ENCODE measurements at places on chromosomes 2 and 18. TPM values are rescaled to one million over a fixed set of nuclear protein-coding genes. Genes with fewer than 3 reads are reported as not detected.

LYPD1 gene
- polyA plus RNA-seq: not detected

B4GALT6 gene
- not detected for polyA plus RNA-seq

CHST10 gene
- polyA plus RNA-seq: 3.9 TPM

HK2 gene
- polyA plus RNA-seq: 3.1 TPM

RUFY4 gene
- not detected for polyA plus RNA-seq

SLC39A10 gene
- 19.1 TPM for polyA plus RNA-seq

AQP12B gene
- polyA plus RNA-seq: not detected

APLF gene
- polyA plus RNA-seq: 2.8 TPM

GATA6 gene
- not detected for polyA plus RNA-seq

PLA2R1 gene
- polyA plus RNA-seq: not detected

SPHKAP gene
- polyA plus RNA-seq: not detected

NAT8 gene
- not detected for polyA plus RNA-seq

NFATC1 gene
- 55.2 TPM for polyA plus RNA-seq

- no peak overlapping the region for H3K4me3 ChIP-seq
- no peak for DNase-seq
Measured at GRCh38 chr2:19929226-19929625, 27.4 kb upstream of the TTC32 start.

DNA sequence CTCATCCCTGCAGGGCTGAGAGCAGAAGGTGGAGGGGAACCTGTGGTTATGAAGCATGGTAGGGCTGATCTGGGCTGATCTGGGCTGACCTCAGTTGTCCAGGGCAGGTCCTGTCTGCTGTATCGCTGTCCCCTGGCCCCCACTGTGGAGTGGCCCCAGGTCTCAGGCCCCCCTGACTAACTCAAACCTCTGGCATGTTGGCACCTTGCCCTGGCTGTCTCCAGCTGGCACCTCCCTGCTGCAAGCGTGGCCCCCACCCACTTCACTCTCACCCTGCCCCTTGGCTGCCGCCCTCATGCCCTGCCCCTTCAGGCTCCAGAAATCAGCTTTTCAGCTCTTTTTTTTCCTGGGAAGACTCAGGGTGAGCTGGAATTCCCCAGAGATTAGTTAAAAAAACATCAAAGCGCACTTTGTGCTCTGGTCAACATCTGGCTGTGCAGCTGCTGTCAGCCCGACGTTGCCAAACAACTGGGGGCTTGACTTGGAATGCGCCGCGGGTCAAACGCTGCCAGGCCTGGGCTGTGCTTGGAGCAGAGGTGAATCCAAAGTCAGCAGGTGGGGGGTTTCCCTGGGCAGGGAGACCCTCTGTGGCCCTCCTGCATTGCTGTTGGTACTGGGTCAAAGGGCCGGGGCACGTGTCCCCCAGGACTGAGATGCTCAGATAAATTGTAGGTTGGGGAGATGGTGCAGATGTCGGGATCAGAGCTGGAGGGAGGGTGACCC is 173.8 kb upstream of the HDAC4 start:
- H3K27ac ChIP-seq: no peak overlapping the region
- H3K4me3 ChIP-seq: no peak overlapping the region
- no peaks in the 10 kb centered on the region for H3K36me3 ChIP-seq
- no peak for DNase-seq
- H3K4me1 ChIP-seq: no peaks in the 10 kb centered on the region

DNA sequence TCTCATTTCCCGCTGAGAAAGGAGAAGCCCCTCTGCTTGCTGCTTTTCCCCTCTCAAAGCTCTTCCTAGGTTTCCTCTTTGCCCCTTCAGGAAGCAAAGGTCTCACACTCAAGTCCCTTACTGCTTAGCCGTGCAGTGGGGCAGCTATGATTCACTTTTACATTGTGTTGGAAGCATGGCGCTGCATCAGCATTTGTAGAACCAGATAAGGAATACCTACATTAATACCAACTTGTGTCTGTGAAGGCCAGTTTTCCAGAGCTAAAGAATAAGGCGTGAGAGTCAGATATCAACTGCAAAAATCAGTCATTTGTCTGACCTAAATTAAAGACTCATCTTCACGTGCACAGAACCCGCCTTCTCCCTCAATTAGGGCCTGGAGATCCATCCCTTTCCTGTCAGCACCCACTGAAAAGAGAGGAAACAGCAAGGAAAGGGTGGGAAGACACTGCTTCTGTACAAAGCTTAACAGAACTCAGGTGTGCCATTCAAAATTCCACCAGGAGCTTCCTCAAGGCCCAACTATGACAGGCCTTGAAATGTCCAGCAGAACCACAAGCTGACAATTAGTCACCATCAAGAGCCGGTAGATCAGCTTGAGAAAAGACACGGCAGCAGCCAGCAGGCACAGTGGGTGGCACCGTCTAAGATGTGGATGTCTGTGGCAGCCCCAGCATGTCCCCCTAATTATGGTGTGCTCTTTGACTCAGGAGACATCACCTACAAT is 16.1 kb upstream of the XDH start:
- no peak for DNase-seq
- no peak overlapping the region for H3K27ac ChIP-seq
- no peak overlapping the region for H3K4me3 ChIP-seq

GRCh38 chr2:240878341-240878936 is 9.8 kb downstream of the AGXT start:
- H3K27me3 ChIP-seq: peaks cover 6% of the 10 kb centered on the region
- no peak overlapping the region for H3K4me3 ChIP-seq
- no peaks in the 10 kb centered on the region for H3K36me3 ChIP-seq
- no peak overlapping the region for H3K27ac ChIP-seq

- no peak for DNase-seq
- no peaks in the 10 kb centered on the region for H3K27me3 ChIP-seq
- no peak overlapping the region for H3K4me3 ChIP-seq
- no peaks in the 10 kb centered on the region for H3K36me3 ChIP-seq
- H3K27ac ChIP-seq: no peak overlapping the region
Measured at GRCh38 chr18:69358212-69358895, 42.3 kb upstream of the DOK6 start.

DNA sequence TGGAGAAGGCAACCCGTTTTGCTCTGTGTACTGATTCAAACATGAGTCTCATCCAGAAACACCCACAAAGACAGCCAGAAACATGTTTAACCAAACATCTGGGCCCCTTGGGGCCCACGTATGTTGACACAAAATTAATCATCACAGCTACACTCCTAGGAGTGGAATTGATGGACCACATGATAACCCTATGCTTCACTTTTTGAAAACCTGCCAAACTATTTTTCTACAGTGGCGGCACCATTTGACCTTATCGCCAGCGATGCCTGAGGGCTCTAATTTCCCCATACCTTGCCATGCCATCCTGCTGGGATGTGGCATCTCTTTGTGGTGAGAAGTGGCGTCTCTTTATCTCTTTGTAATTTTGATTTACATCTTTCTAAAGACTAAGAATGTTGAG is 38.5 kb downstream of the PSMG2 start:
- DNase-seq: no peak
- H3K4me1 ChIP-seq: no peaks in the 10 kb centered on the region
- H3K27ac ChIP-seq: no peak overlapping the region

DNA sequence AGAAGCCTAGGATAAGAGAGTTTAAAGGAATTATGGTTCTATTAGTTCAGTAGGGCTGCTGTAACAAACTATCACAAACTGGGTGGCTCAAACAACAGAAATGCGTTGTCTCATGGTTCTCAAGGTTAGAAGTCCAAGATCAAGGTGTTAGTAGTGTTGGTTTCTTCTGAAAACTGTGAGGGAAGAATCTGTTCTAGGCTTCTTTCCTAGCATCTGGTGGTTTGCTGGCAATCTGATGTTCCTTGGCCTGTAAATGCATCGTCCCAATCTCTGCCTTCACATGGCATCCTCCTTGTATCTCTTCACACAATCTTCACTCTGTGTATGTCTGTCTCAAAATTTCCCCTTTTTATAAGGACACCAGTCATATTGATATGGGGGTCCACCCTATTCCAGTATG is 76.3 kb downstream of the MDH1 start:
- H3K27ac ChIP-seq: no peak overlapping the region
- no peaks in the 10 kb centered on the region for H3K4me1 ChIP-seq
- no peak for DNase-seq
- H3K4me3 ChIP-seq: no peak overlapping the region

GRCh38 chr2:98881153-98881650 is 54.8 kb downstream of the CRACDL start:
- H3K4me1 ChIP-seq: no peaks in the 10 kb centered on the region
- no peak overlapping the region for H3K27ac ChIP-seq
- no peaks in the 10 kb centered on the region for H3K36me3 ChIP-seq
- no peak overlapping the region for H3K4me3 ChIP-seq

- H3K4me3 ChIP-seq: no peak overlapping the region
- DNase-seq: no peak
- H3K36me3 ChIP-seq: no peaks in the 10 kb centered on the region
- no peaks in the 10 kb centered on the region for H3K4me1 ChIP-seq
- H3K27ac ChIP-seq: no peak overlapping the region
- H3K27me3 ChIP-seq: peaks cover 49% of the 10 kb centered on the region
Measured at GRCh38 chr2:176414641-176415040, 145.4 kb downstream of the MTX2 start.

DNA sequence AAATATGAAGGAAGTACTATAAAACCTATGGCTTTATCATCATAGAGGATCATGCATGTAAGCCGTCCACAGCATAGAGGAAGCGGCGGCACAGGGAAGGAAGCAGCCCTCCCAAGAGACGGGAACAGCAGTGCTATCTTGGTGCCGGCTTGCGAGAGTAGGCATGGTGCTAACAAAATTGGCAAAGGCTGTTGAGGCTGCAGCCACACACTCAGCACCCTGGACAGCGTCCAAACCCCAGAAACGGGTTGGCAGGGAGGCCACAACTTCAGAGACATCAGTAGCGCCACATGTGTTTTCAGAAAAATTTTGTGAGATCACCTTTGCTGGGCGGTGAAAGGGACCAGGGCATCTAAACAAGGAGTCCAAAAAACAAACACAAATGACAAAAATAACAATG is 37.7 kb downstream of the NETO1 start:
- DNase-seq: no peak
- no peak overlapping the region for H3K4me3 ChIP-seq
- peaks cover 7% of the 10 kb centered on the region for H3K4me1 ChIP-seq
- no peaks in the 10 kb centered on the region for H3K36me3 ChIP-seq
- H3K27me3 ChIP-seq: no peaks in the 10 kb centered on the region

GRCh38 chr2:72176281-72176680 is 28.6 kb upstream of the CYP26B1 start:
- peaks cover 31% of the 10 kb centered on the region for H3K36me3 ChIP-seq
- no peak for DNase-seq
- no peak overlapping the region for H3K27ac ChIP-seq
- H3K27me3 ChIP-seq: no peaks in the 10 kb centered on the region

DNA sequence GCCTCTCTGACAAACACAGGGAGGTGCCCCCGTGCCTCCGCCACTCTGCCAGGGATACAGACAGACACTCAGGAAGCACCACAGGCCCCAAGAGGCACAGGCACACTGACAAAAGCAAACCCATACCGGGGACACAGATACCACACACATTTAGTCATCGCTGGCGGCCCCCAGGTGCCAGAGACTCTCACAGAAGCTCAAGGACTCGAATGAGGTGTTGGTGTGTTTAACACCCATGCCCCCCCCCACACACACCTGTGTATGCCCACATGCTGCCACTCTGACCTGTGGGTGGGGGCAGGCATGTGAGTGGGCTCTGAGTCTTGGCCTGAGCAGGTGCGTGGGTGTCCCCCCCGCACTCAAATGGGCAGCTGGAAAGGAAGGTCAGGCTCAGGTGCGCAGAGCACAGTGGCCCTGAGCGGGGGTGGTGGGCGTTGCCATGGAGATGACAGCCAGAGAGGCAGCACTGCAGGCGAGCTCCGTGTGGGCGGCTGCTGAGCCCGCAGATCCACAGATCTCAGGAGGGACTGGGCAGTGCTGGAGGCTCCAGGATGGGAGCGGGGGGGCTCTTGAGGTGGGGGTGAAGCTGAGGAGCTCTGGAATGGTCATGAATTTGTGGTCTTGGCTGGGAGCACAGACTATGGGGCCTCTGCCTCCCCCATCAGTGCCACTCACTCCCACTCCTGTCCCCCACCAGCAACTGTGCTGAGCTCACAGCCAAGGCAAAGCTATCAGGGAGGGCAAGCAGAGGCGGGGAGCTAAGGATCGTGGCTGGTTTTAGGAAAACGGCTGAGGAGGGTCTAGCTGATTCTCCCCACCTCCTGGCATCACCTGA is 73.9 kb upstream of the TAF1B start:
- DNase-seq: no peak
- peaks cover 19% of the 10 kb centered on the region for H3K4me1 ChIP-seq
- no peak overlapping the region for H3K27ac ChIP-seq
- H3K4me3 ChIP-seq: no peak overlapping the region

DNA sequence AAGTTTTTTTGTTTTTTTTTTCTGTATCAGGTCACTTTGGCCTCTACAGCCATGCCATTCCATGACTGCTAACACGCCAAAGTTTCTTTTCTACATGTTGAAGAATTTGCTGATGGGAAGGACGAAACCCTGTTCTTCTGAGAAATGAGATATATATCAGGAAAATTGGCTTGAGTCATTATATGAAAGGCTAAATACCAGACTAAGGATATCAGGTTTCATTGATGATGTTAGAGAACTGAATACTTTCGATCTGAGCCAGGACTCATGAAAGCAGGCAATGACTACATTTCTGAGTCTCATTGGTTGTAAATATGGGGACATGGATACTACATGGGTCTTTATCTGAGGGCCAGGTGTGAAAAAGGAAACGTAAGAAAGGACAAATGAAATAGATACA is 181.4 kb downstream of the OSR1 start:
- no peak overlapping the region for H3K4me3 ChIP-seq
- no peaks in the 10 kb centered on the region for H3K36me3 ChIP-seq

DNA sequence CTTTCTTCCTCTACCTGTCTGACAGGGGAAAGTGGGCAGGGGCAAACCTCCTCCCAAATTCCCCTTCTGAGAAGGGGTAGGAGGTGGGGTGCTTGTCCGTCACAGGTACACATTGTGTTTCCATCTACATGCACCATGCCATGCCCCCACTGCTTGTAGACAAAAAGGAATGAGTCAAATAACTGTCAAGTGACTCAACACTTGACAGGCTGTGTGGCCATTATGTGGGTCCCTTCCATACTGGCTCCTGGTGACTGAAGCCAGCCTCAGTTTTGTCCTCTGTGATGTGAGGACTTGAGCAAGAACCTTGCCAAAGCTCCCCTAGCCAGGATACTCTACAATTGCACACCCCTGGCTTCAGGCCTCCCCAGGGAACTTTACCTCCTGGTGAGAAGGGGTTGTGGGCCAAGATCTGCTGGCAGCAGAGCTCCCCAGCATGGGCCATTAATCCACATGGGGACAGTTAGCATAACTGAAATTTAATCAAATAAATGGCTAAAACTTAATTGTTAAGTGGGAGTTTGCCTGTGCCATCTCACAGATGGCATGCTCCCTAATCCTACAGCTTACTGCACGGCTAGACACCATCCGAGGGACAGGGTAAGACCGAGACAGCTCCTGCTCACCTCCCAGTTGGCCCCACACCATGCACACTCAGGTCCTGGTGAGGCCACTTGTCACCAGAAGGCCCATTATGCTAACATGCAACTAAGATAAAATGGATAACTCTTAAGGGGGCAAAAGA is 140.2 kb downstream of the BCL11A start:
- H3K4me1 ChIP-seq: peaks cover 94% of the 10 kb centered on the region
- no peaks in the 10 kb centered on the region for H3K36me3 ChIP-seq
- H3K27me3 ChIP-seq: no peaks in the 10 kb centered on the region
- peak overlapping the region; percentile 43 for H3K4me3 ChIP-seq
- peak overlapping the region; percentile 95 for H3K27ac ChIP-seq
